ENCODE measurements at places on chromosomes 4 and X. TPM values are rescaled to one million over a fixed set of nuclear protein-coding genes. Genes with fewer than 3 reads are reported as not detected.

The OPRPN gene
- total RNA-seq: not detected

The NAP1L2 gene
- total RNA-seq: 17.0 TPM

The S100P gene
- total RNA-seq: 0.39 TPM

The CENPVL1 gene
- not detected for total RNA-seq

The UGT2B11 gene
- total RNA-seq: not detected

Measured in naive thymus-derived CD8-positive, alpha-beta T cell (primary cell).